ENCODE measurements at places on chromosomes 1 and 21.

DNA sequence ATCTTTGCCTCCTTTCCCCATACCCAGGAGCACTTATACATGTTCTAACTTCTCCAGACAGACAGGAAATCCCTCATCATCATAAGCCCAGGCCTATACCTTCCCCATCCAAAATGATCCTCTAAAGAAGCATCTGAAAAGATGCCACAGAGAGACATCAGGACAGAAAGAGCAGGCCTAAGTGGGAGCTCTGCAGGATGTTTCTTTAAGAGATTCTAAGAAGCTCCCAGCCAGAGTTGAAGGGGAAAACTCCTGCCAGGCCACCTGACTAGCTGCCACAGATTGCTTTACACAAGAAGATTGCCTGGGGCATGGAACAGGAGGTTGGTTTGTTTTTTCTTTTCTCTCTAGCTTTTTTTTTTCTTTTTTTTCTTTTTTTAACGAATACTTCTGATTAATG lies 275.8 kb downstream of the VAV3 start:
- no peak overlapping the region for H3K4me3 ChIP-seq
- no peak overlapping the region for H3K27ac ChIP-seq
- H3K27me3 ChIP-seq = no peaks in the 10 kb centered on the region
- DNase-seq = peak; percentile 1
- no peaks in the 10 kb centered on the region for H3K4me1 ChIP-seq
- no peaks in the 10 kb centered on the region for H3K36me3 ChIP-seq

GRCh38 chr1:76068542-76068941 lies 6.0 kb upstream of the ST6GALNAC3 start:
- H3K4me1 ChIP-seq = no peaks in the 10 kb centered on the region
- H3K4me3 ChIP-seq = no peak overlapping the region
- H3K36me3 ChIP-seq = no peaks in the 10 kb centered on the region
- H3K27me3 ChIP-seq = no peaks in the 10 kb centered on the region
- no peak overlapping the region for H3K27ac ChIP-seq

DNA sequence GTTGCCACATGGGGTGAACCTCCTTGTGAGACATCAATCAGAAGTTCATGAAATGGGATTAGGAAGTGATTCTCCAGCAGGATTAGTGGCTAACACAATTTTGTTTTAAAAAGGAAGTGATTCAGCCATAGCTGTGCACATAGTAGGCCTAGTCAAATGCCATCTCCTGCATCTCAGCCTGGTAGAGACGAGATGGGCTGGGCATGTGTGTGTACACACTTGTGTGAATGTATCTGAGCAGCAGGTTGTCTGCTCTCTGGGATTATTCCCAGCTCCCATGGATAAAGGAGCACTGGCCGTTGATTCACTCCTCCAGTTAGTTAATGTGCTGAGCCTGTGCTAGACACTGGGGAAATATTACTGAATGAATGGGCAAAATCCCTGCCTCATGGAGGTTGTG lies 2.0 kb downstream of the FOXE3 start:
- peaks cover 60% of the 10 kb centered on the region for H3K27me3 ChIP-seq
- DNase-seq = no peak
- H3K4me3 ChIP-seq = no peak overlapping the region

DNA sequence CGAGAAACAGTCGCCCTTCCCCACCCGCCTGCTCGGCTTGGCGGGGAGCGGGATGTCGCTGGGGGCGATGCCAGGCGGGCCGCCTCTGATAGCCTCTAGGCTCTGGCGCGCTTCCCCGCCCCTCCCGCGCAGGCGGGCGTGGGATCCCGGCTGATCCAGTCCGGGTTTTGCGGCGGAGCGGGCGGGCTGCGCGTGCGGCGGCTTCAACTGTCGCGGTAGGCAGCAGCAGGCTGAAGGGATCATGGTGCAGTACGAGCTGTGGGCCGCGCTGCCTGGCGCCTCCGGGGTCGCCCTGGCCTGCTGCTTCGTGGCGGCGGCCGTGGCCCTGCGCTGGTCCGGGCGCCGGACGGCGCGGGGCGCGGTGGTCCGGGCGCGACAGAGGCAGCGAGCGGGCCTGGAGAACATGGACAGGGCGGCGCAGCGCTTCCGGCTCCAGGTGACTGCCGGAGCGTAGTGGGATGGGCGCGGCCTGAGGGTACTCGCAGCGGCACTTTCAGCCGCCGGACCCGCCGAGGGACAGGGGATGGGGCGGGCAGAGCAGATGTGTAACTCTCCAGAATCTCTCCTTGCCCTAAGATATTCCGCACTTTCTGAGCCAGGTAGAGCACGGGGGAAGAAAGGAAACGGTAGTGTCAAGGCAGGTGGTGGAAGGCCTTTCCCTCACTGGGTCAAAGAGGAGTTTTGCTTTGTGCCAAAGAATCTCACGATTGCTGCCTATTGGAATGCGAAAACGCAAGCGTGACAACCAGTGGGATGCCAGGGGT lies at the start of gene FAAH:
Gene FAAH, plus strand, starts transcription at position 210 of the 764 bp plus-strand sequence. Its CDS starts 32 bp downstream, at position 242.
- H3K4me1 ChIP-seq = peaks cover 9% of the 10 kb centered on the region
- no peaks in the 10 kb centered on the region for H3K36me3 ChIP-seq
- no peak within 1 kb of the TSS for H3K27ac ChIP-seq
- peak; percentile 59 for DNase-seq
- peaks cover 37% of the 10 kb centered on the region for H3K27me3 ChIP-seq
- peak within 1 kb of the TSS; percentile 64 for H3K4me3 ChIP-seq

GRCh38 chr1:3356827-3357460 lies 97.5 kb upstream of the ARHGEF16 start:
- H3K36me3 ChIP-seq = no peaks in the 10 kb centered on the region
- DNase-seq = no peak
- H3K27ac ChIP-seq = no peak overlapping the region
- peaks cover 27% of the 10 kb centered on the region for H3K27me3 ChIP-seq
- H3K4me3 ChIP-seq = no peak overlapping the region
- H3K4me1 ChIP-seq = peaks cover 16% of the 10 kb centered on the region

GRCh38 chr21:34743831-34744230 lies 75.0 kb downstream of the CLIC6 start:
- no peak for DNase-seq
- H3K27me3 ChIP-seq = no peaks in the 10 kb centered on the region
- no peak overlapping the region for H3K4me3 ChIP-seq
- H3K36me3 ChIP-seq = no peaks in the 10 kb centered on the region
- H3K27ac ChIP-seq = no peak overlapping the region
- H3K4me1 ChIP-seq = peaks cover 14% of the 10 kb centered on the region

DNA sequence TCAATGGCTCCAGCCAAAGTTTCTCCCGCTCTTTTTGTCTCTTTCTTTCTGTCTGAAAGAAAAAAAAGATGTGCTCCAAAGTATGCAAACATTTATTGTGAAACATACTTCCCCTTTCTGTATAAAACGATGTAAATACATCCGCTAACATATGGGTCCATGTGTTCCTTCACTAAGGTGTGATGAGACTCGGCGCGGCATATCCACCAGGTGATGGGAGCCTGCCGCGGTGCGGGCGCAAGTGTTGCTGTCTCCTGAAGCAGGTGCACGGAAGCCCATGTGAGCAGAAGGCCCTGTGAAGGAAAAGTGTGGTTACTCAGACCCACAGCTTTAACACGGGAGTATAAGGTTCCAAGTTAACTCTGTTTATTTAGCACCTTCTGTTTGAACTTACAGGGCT lies 466.6 kb upstream of the C1orf87 start:
- no peaks in the 10 kb centered on the region for H3K27me3 ChIP-seq
- no peak for DNase-seq
- H3K4me1 ChIP-seq = no peaks in the 10 kb centered on the region
- H3K36me3 ChIP-seq = no peaks in the 10 kb centered on the region

DNA sequence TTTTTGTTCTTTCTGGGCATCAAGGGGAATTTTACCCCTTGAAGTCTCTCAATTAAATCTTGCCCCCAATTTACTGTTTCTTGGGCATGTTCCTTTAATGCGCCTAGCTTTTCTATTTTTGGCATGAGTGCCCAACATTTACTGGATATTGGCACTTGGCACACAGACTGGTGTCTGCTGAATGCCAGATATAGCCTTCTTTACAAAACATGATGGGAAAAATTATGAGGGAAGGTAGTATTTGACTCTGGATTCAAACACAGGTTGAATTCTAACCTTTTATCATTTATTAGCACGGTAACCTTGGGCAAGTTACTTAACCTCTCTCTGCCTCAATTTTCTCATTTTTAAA lies 88.3 kb upstream of the GPR52 start:
- no peaks in the 10 kb centered on the region for H3K4me1 ChIP-seq
- no peaks in the 10 kb centered on the region for H3K27me3 ChIP-seq
- no peaks in the 10 kb centered on the region for H3K36me3 ChIP-seq
- DNase-seq = no peak
- H3K27ac ChIP-seq = no peak overlapping the region

- DNase-seq = peak; percentile 45
- H3K4me1 ChIP-seq = no peaks in the 10 kb centered on the region
- H3K36me3 ChIP-seq = no peaks in the 10 kb centered on the region
- no peak overlapping the region for H3K4me3 ChIP-seq
- H3K27ac ChIP-seq = no peak overlapping the region
Measured at GRCh38 chr21:34023691-34024373, 49.5 kb upstream of the MRPS6 start.

Measured in mesenchymal stem cell (in vitro differentiated cells and primary cell).